ENCODE measurements at places on chromosomes 2 and 18. TPM values are rescaled to one million over a fixed set of nuclear protein-coding genes. Genes with fewer than 3 reads are reported as not detected.

The ACTR1B gene
- 44.3 TPM for total RNA-seq

The GLI2 gene
- 24.1 TPM for total RNA-seq

The UGT1A10 gene
- total RNA-seq: not detected

The PSMA8 gene
- total RNA-seq: not detected

The ZEB2 gene
- 8.0 TPM for total RNA-seq

The ZC3H15 gene
- 85.0 TPM for total RNA-seq

The NT5C1B gene
- not detected for total RNA-seq

The SPDYA gene
- 0.32 TPM for total RNA-seq

The NPPC gene
- total RNA-seq: 0.21 TPM

The ANO7 gene
- total RNA-seq: 2.5 TPM

The ZSWIM2 gene
- total RNA-seq: not detected

The TEX44 gene
- not detected for total RNA-seq

The IL1A gene
- 0.16 TPM for total RNA-seq

The C2orf80 gene
- total RNA-seq: not detected

The TRIM43 gene
- 0.07 TPM for total RNA-seq

The FBXO11 gene
- 32.1 TPM for total RNA-seq

The PTCD3 gene
- 76.6 TPM for total RNA-seq

The POTEE gene
- 0.03 TPM for total RNA-seq

The ARHGAP25 gene
- 0.19 TPM for total RNA-seq

The CARF gene
- 1.4 TPM for total RNA-seq

The DTNA gene
- 0.15 TPM for total RNA-seq

The ZNF521 gene
- total RNA-seq: not detected

The IL36A gene
- not detected for total RNA-seq

The CROCC2 gene
- total RNA-seq: not detected

The ST8SIA3 gene
- not detected for total RNA-seq

The RTKN gene
- total RNA-seq: 29.6 TPM

The DCDC2C gene
- total RNA-seq: 0.55 TPM

The CACNB4 gene
- total RNA-seq: 0.13 TPM

The TMEM185B gene
- total RNA-seq: 50.1 TPM

The LCT gene
- total RNA-seq: 0.03 TPM

The DSC1 gene
- not detected for total RNA-seq

The OST4 gene
- total RNA-seq: 543 TPM

The GPR35 gene
- 0.97 TPM for total RNA-seq

The PFN4 gene
- 1.9 TPM for total RNA-seq

The OTOF gene
- 0.09 TPM for total RNA-seq

The SCN1A gene
- not detected for total RNA-seq

The ATP6V1C2 gene
- total RNA-seq: 0.14 TPM

The ARPC2 gene
- total RNA-seq: 304 TPM

The ACADL gene
- not detected for total RNA-seq

The ZBTB7C gene
- total RNA-seq: 0.02 TPM

The KLF11 gene
- total RNA-seq: 5.2 TPM

The UGT1A1 gene
- total RNA-seq: 0.65 TPM

Data from A549 treated with CORT108297 at 1 μM for 4 hours (cell line).